ENCODE measurements at places on chromosomes 5 and 9.

DNA sequence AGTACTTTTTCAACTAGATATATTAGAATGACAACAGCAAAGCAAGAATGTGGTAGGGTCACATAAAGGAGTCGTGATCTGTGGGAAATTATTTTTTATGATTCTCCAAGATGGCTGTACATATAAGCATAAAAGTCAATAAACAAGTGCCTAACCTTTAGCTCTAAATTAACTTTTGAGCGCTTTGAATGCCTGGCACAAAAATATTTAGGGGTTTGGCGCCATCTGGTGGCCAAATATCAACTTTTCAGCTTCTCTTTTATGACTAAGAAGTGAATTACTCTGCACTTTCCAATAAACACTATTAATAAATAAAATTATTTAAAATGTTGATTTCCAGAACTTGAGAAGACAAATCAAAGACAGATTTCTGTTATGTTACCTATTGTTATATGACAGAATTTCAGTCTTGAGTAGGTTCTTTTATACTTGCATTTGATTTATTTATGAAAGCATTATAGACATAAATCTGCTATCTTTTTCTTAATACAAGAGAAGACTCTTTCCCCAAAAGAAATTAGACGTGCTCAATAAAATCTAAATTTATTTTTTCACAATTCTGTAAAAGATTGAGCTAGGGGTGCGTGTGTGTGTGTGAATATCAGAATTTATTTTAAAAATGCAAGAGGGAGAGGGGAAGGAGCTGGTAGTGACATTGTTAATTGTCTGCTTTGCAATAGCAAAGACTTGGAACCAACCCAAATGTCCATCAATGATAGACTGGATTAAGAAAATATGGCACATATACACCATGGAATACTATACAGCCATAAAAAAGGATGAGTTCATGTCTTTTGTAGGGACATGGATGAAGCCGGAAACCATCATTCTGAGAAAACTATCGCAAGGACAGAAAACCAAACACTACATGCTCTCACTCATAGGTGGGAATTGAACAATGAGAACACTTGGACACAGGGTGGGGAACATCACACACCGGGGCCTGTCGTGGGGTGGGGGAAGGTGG, 36.7 kb upstream of the ARRDC3 start:
- H3K36me3 ChIP-seq: no peaks in the 10 kb centered on the region
- DNase-seq: no peak

- peak overlapping the region; percentile 43 for H3K4me3 ChIP-seq
- H3K27ac ChIP-seq: peak overlapping the region; percentile 95
- H3K4me1 ChIP-seq: peaks cover 56% of the 10 kb centered on the region
- H3K27me3 ChIP-seq: no peaks in the 10 kb centered on the region
- DNase-seq: no peak
These were observed 628 bp downstream of the ATOSB start for GRCh38 chr9:35114840-35115628.

- no peak for DNase-seq
- H3K27ac ChIP-seq: no peak overlapping the region
- H3K36me3 ChIP-seq: peaks cover 64% of the 10 kb centered on the region
- H3K27me3 ChIP-seq: no peaks in the 10 kb centered on the region
- H3K4me3 ChIP-seq: no peak overlapping the region
These were observed 24.6 kb downstream of the DYNC2I2 start for GRCh38 chr9:128632066-128632465.

DNA sequence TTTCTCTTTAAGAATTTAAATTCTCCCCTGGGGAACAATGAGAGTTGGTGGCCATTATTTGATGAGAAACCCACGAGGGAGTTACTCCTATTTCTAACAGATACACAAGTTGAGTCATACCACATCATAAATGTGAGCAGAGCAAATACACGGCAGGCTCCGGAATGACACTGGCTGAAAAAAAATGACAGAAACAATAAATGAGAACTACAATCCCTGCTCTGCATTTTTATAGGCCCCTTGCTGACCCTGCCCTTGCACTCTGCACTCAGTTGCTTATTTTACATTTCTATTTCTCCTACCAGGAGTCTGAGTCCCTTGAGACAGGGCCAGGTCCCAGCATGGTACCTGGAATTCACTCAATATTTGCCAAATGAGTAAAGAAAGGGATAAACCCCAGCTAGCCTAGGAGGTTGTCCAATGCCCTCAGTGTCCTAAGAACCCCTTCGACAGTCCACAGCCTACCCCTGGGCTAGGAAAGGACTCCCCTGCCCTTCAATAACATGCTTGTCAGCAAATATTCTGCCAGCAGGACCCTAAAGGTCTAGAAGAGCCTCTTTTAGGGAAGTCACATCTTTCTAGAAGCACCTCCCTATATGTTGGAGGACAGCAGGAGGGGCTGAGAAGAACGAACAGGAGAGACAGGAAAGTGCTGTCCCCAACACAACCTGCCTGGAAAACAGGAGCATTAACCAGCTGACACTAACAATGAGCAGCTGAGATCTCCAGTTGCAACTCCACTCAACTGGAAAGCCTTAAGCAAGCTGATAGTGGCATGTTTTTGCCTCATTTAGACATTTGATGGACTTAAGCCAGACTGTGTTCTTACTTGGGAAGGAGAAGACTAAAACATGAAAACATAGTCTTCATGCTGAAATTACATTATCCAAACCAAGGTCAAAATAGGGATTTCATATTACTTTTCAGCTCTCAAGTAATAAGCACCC, 191.2 kb downstream of the ACTL7B start:
- H3K27me3 ChIP-seq: no peaks in the 10 kb centered on the region
- no peak overlapping the region for H3K27ac ChIP-seq
- no peak overlapping the region for H3K4me3 ChIP-seq
- H3K4me1 ChIP-seq: peaks cover 22% of the 10 kb centered on the region
- peak; percentile 37 for DNase-seq

Measured in vagina (tissue), 2 donors.